ENCODE measurements at places on chromosomes 7 and 10.

GRCh38 chr10:104337521-104337984, 712 bp downstream of the ITPRIP start:
- DNase-seq: no peak

GRCh38 chr7:23276947-23277346, 22.2 kb upstream of the MALSU1 start:
- no peak for DNase-seq

DNA sequence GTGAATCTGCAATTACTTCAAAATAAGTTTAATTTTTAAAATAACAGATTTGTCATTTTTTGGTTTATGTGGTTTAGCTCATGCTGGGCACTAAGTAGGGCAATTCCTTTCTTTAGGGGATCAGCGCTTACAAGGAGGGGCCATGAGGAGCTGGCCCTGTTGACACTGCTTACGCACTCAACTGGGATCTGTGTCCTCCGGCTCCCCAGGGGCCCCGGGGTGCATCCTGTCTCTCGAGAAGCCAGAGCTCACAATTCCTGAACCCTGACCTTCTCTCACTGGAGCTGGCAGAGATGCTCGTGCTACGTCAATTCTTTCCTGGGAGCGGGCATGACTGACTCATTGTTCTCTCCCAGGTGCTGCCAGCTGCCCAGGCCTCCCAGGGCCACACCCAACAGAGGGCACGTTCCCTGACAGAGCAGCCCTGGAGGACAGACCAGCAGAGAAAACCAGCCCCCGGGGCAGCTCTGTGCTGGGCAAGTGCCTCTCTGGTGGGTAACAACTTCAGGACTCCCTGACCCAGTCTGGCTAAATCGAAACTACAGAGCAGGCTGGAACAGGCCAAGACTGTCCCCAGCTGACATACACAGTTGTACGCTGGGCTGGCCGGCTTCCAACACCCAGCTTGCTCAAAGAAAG, 36.8 kb downstream of the CTBP2 start:
- no peak for DNase-seq

- DNase-seq: no peak
Measured at GRCh38 chr10:58436071-58436470, 50.9 kb downstream of the TFAM start.

GRCh38 chr10:49645417-49645816, 31.6 kb downstream of the CHAT start:
- DNase-seq: no peak

GRCh38 chr10:132516771-132517725, 20.5 kb upstream of the INPP5A start:
- DNase-seq: no peak
